Upper lobe of left lung (tissue), 6 donors: ENCODE measurements at places on chromosomes 4 and X. TPM values are rescaled to one million over a fixed set of nuclear protein-coding genes. Genes with fewer than 3 reads are reported as not detected.

Gene BEX5
- 2.1 TPM for total RNA-seq

Gene WWC2
- total RNA-seq = 122 TPM

Gene MAOB
- 13.9 TPM for total RNA-seq

Gene PRR32
- total RNA-seq = not detected

Gene RAB40AL
- 1.4 TPM for total RNA-seq

Gene L1CAM
- 1.6 TPM for total RNA-seq

Gene TRPC5OS
- total RNA-seq = not detected

Gene MAML3
- 11.9 TPM for total RNA-seq

Gene COPS4
- total RNA-seq = 9.4 TPM

- no peaks in the 10 kb centered on the region for H3K27me3 ChIP-seq
- no peak for DNase-seq
- no peak overlapping the region for H3K4me3 ChIP-seq
- H3K27ac ChIP-seq = no peak overlapping the region
Observed at GRCh38 chr4:59387759-59388758, 1812.1 kb upstream of the ADGRL3 start.

DNA sequence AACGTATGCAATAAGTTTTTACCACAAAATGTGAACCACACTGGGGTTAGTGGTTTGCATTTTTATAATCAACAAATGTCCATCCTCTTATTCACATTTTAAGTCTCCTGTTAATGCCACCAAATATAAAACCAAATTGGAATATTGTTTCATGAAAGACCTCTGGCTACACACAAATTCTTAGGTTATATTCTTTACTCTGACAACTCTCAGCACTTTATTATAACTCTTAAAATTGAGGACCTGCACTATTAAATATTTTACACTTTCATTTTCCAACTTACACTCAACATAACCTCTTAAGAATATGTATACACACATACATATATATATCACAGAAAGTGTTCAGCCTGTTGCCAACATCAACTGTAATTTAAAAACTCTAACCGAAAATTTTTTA, 2.8 kb downstream of the PDE5A start:
- H3K4me3 ChIP-seq = no peak overlapping the region
- DNase-seq = no peak
- H3K27me3 ChIP-seq = no peaks in the 10 kb centered on the region
- peaks cover 3% of the 10 kb centered on the region for H3K4me1 ChIP-seq
- H3K36me3 ChIP-seq = no peaks in the 10 kb centered on the region

DNA sequence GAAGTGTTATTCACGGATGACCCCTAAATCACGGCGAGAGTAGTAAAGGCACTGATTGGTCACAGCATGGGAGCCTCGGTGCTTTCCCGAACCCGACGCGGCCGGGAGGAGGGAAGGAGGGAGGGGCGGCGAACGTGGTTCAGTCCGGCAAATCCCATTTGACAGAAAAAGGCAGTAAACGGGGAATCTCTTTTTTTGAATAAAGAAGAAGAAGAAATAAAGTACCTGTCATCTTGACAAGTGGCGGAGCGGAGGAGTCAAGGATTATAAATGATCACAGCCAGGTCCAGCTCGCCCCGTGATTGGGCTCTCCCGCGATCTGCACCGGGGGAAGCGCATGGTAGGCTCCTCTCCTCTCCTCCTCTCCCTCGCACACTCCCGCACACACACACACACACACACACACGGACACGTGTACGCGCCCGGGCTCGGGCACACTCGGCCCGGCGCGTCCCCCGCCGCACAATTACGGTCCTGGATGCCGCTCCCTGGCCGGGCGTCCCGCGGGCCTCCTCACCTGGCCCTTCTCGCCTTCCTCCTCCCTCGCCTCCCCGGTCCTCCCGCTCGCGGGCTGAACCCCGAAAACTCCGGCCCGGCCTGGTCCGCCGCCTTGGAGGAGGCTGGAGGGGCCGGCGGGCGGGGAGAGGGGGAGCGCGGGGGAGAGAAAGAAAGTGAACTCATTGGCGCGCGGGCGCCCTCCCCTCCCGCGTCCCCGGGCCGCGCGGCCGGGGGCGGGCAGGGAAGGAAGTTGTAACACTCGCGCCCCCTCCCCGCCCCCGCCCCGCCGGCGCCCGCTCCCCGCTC, 99.2 kb upstream of the TENM3 start:
- peak overlapping the region; percentile 33 for H3K4me3 ChIP-seq
- peaks cover 45% of the 10 kb centered on the region for H3K27me3 ChIP-seq
- peaks cover 25% of the 10 kb centered on the region for H3K4me1 ChIP-seq
- no peak overlapping the region for H3K27ac ChIP-seq

- H3K27ac ChIP-seq = no peak overlapping the region
- no peak for DNase-seq
- H3K36me3 ChIP-seq = no peaks in the 10 kb centered on the region
Observed at GRCh38 chr4:124806403-124806802, 93.9 kb upstream of the ANKRD50 start.

DNA sequence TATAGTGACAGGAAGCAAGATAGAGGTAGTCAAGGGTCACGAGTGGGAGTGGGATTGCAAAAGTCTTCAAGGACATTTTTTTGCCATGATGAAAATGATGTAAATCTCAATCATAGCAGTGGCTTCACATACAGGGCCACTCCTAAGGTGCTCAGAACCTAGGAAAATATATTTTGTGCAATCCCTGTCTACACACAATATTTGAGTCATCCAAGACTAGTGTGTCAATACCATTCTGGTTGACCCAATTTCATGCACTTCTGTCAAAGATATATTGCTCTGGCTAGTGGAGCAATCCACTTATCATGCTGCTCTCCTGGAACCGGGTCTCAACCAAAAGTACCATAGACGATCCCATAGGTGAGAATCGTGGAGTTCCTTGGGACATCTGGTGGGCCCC, 24.2 kb upstream of the XPNPEP2 start:
- H3K27ac ChIP-seq = no peak overlapping the region
- H3K36me3 ChIP-seq = no peaks in the 10 kb centered on the region
- H3K27me3 ChIP-seq = no peaks in the 10 kb centered on the region
- no peak overlapping the region for H3K4me3 ChIP-seq
- DNase-seq = no peak
- no peaks in the 10 kb centered on the region for H3K4me1 ChIP-seq

DNA sequence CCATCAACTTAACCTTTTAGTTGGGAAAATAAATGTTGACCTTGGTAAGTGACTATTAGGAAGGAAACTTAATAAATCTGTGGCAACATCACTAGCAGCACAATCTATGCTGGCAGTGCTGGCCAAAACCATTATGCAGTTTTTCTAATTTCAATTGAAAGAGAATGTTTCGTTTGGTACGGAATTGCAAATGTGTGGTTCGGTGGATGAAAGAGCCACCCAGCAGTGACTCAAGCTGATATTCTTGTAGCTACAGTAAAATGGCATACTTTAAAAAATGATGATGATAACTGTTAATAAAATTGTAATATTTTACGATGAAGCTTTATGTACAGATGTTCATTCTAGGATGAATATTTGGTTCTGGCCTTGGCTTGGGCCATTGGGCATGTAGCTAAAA, 40.7 kb upstream of the AP1S2 start:
- no peaks in the 10 kb centered on the region for H3K36me3 ChIP-seq
- no peak overlapping the region for H3K4me3 ChIP-seq
- DNase-seq = no peak
- no peaks in the 10 kb centered on the region for H3K27me3 ChIP-seq
- H3K4me1 ChIP-seq = no peaks in the 10 kb centered on the region

DNA sequence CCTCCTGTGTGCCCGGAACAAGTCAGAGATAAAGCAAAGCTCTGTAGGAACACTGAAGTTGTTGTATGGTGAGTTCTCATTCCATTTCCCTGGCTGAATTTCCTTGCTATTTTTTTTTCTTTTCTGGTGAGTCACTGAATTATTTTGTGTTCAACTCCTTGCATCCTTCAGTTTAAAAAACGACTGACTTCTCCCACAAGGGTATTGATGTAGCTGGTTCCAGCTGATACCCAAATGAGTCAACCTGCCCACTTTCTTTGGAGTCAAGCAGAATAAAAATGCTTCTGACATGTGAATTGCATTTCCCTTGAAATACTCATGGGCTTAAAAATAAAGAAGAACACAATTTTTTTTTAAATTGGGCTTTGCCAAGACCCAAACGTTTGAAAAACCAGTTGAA, 85.5 kb downstream of the SHOX start:
- H3K27ac ChIP-seq = no peak overlapping the region
- no peak overlapping the region for H3K4me3 ChIP-seq
- no peaks in the 10 kb centered on the region for H3K27me3 ChIP-seq
- no peaks in the 10 kb centered on the region for H3K4me1 ChIP-seq
- H3K36me3 ChIP-seq = no peaks in the 10 kb centered on the region

- H3K4me1 ChIP-seq = no peaks in the 10 kb centered on the region
- no peaks in the 10 kb centered on the region for H3K27me3 ChIP-seq
- H3K36me3 ChIP-seq = no peaks in the 10 kb centered on the region
- H3K27ac ChIP-seq = no peak overlapping the region
- no peak for DNase-seq
Observed at GRCh38 chr4:3784454-3785291, 18.5 kb downstream of the ADRA2C start.

DNA sequence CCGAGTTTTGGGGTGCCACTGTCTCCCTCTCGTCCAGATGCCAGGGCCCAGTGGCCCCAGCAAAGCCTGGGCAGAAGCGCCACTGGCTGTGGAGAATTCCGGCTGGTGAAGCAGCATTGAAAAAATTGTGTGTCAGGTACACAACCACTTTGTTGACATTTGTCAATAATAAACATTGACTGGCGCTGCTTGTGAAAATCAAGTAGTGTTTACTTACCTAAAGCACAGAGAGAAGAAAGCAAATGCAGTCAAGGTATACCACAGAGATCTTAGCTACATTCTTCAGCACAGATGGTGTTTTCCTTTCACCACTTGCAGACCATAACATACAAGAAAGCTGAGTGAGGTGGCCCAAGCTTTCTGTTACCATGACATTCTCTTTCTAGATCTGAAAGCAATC, 14.5 kb upstream of the SLC7A11 start:
- H3K4me3 ChIP-seq = no peak overlapping the region
- no peaks in the 10 kb centered on the region for H3K36me3 ChIP-seq
- no peaks in the 10 kb centered on the region for H3K4me1 ChIP-seq
- no peak overlapping the region for H3K27ac ChIP-seq
- peak; percentile 17 for DNase-seq
